ENCODE measurements at places on chromosomes 1 and 21.

GRCh38 chr1:41892301-41892781, 26.4 kb downstream of the HIVEP3 start:
- H3K4me1 ChIP-seq, result peaks cover 57% of the 10 kb centered on the region
- no peak for DNase-seq
- H3K36me3 ChIP-seq, result no peaks in the 10 kb centered on the region
- H3K27ac ChIP-seq, result peak overlapping the region; percentile 85

DNA sequence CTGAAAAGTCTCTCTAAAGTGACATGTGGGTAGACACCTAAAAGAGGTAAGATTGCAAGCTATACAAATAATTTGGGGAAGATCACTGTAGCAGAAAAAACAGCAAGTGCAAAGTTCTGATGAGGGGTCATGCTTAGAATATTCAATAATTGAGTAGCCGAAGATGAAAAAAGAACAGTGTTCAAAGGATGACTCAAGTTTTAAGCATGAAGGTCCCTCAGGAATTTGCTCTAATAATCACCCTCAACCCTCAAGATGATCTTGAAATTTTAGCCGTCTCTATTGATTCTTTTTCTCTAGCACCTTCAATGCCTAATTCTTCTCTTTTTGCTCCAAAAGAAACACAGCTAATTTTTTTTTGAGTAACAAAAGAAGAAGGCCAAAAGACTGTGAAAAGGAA, 190.6 kb upstream of the ZNHIT6 start:
- H3K27me3 ChIP-seq, result no peaks in the 10 kb centered on the region
- H3K4me3 ChIP-seq, result no peak overlapping the region
- no peaks in the 10 kb centered on the region for H3K36me3 ChIP-seq
- DNase-seq, result no peak
- no peak overlapping the region for H3K27ac ChIP-seq

DNA sequence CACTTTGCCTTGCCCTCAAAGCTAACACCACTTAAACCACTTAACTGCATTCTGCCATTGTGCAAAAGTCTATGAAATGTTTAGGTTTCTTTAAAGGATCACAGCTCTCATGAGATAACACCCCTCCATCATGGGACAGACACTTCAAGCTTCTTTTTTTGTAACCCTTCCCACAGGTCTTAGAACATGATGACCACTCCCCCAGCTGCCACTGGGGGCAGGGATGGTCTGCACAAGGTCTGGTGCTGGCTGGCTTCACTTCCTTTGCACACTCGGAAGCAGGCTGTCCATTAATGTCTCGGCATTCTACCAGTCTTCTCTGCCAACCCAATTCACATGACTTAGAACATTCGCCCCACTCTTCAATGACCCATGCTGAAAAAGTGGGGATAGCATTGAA, 7.7 kb downstream of the ADAMTS1 start:
- H3K4me1 ChIP-seq, result peaks cover 67% of the 10 kb centered on the region
- DNase-seq, result no peak
- H3K27ac ChIP-seq, result no peak overlapping the region
- no peaks in the 10 kb centered on the region for H3K27me3 ChIP-seq

DNA sequence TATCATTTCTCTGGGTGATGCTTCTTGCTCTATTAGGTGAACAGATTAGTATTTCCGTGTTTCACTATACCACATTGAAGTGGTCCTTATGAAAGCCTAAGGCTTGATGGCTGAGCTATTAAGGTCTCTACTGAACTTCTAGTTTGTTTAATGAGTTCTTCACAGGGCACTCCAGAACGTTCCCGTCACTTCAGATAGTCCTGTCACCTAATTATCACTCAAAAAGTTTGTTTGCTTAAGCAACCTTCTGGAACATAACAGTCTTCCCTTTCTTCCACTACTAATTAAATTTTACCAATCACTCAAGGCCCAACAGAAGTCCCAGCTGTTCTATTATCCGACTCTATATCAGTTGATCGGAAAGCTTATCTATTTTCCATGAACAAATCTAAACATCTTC, 104.6 kb upstream of the ZC3H11B start:
- H3K4me3 ChIP-seq, result no peak overlapping the region
- H3K27me3 ChIP-seq, result no peaks in the 10 kb centered on the region
- no peaks in the 10 kb centered on the region for H3K36me3 ChIP-seq
- H3K4me1 ChIP-seq, result peaks cover 9% of the 10 kb centered on the region
- H3K27ac ChIP-seq, result no peak overlapping the region

GRCh38 chr1:55007625-55008024, 8.9 kb downstream of the BSND start:
- no peak overlapping the region for H3K4me3 ChIP-seq
- no peak for DNase-seq
- H3K27ac ChIP-seq, result no peak overlapping the region
- H3K4me1 ChIP-seq, result no peaks in the 10 kb centered on the region

DNA sequence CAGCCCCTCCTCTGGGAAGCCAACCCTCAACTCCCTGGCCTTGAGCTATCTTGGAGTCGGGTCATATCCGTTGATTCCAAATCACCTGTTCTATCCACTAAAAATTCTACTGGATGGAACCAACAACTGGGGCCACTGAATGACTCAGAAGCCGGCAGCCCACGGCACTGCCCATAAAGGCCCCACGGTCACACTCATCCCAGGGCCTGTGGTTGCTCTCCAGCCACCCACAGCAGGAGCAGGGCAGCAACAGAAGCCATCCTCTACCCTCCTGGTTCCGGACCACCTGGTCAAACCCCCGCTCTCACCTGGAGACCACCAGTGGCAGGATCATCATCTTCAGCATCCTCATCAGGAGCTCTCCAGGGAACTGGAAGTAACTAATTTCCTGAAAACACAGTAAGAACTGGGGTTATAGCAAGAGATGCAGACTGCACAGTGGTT, 8.4 kb downstream of the SLC1A7 start:
- H3K27ac ChIP-seq, result no peak overlapping the region
- H3K27me3 ChIP-seq, result no peaks in the 10 kb centered on the region
- no peak overlapping the region for H3K4me3 ChIP-seq
- no peak for DNase-seq

- no peaks in the 10 kb centered on the region for H3K27me3 ChIP-seq
- no peaks in the 10 kb centered on the region for H3K36me3 ChIP-seq
- no peak overlapping the region for H3K4me3 ChIP-seq
- no peak for DNase-seq
- H3K4me1 ChIP-seq, result no peaks in the 10 kb centered on the region
These were observed 50.2 kb upstream of the IGSF5 start for GRCh38 chr21:39694750-39695149.

- no peaks in the 10 kb centered on the region for H3K27me3 ChIP-seq
- H3K27ac ChIP-seq, result no peak overlapping the region
- H3K4me3 ChIP-seq, result no peak overlapping the region
- H3K36me3 ChIP-seq, result no peaks in the 10 kb centered on the region
- DNase-seq, result no peak
- H3K4me1 ChIP-seq, result no peaks in the 10 kb centered on the region
These were observed 1624.7 kb downstream of the MRPL39 start for GRCh38 chr21:23982546-23982945.

- no peaks in the 10 kb centered on the region for H3K36me3 ChIP-seq
- H3K4me1 ChIP-seq, result no peaks in the 10 kb centered on the region
- no peaks in the 10 kb centered on the region for H3K27me3 ChIP-seq
- DNase-seq, result no peak
These were observed 625.2 kb upstream of the NCAM2 start for GRCh38 chr21:20373031-20373430.

- H3K27ac ChIP-seq, result no peak overlapping the region
- H3K4me1 ChIP-seq, result peaks cover 18% of the 10 kb centered on the region
- H3K36me3 ChIP-seq, result peaks cover 94% of the 10 kb centered on the region
- no peak for DNase-seq
- no peak overlapping the region for H3K4me3 ChIP-seq
These were observed 7.9 kb downstream of the SDF4 start for GRCh38 chr1:1223891-1224290.

DNA sequence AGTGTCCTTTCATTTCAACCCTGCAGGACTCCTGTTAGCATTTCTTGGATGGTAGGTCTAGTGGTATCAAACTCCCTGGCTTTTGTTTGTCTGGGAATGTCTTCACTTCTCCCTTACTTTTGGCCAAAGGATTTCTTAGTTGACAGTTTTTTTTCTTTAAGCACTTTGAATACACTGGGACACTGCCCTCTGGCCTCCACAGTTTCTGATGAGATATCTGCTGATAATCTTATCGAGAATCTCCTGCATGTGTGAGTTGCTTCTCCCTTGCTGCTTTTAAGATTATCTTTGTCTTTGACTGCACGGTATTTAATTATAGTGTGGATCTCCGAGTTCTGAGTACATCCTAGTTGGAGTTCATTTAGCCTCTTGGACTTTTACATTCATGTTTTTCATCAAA, 13.3 kb downstream of the UTS2 start:
- no peak overlapping the region for H3K4me3 ChIP-seq
- DNase-seq, result no peak
- no peaks in the 10 kb centered on the region for H3K4me1 ChIP-seq
- H3K27me3 ChIP-seq, result no peaks in the 10 kb centered on the region

- no peak overlapping the region for H3K4me3 ChIP-seq
- H3K36me3 ChIP-seq, result no peaks in the 10 kb centered on the region
- no peaks in the 10 kb centered on the region for H3K27me3 ChIP-seq
These were observed 19.6 kb upstream of the FAM131C start for GRCh38 chr1:16092923-16093511.

Data from left ventricle myocardium inferior (tissue), 1 donor.